Ovary (tissue), 10 donors: ENCODE measurements at places on chromosomes 5 and 9. TPM values are rescaled to one million over a fixed set of nuclear protein-coding genes. Genes with fewer than 3 reads are reported as not detected.

DNA sequence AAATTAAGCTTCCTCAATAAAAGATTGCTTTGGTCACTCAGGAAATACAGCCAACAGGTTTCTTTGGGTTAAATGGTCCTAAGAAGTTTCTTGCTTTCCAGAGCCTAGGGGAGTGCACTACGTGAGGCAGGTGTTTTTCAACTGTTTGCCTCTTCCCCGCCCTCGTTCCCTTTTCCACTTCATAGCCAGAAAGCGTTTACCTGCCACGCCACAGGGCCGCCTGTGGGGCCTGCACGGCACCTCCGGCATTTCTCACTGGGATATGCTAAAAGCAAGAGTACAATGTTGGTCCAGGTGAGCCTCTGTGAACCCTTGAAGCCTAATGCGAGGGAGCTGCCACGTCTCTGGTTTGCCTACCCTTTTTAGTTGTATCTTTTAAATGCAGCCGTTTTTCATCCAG is 167.6 kb upstream of the OTULINL start:
- no peak for DNase-seq
- H3K27me3 ChIP-seq = no peaks in the 10 kb centered on the region
- H3K4me3 ChIP-seq = no peak overlapping the region
- peaks cover 23% of the 10 kb centered on the region for H3K4me1 ChIP-seq
- H3K36me3 ChIP-seq = no peaks in the 10 kb centered on the region

DNA sequence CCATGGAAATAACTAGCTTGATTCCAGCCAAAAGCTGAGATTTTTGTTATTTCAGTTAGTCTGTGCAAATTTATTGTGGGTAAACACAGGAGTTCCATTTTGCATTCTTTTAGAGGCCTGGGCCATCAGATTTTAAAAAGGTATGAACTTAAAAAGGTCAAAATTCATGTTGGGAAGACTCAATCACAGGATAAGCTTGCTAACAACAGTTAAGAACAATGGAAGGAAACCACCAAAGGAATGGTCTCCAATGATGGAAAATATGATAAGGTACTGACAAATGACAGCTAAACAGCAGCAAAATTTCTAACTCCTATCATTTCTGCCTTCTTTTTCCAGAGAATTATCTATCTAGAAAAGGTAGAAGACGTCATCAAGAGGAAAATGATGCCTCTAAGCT is 16.0 kb downstream of the ABITRAM start:
- no peaks in the 10 kb centered on the region for H3K36me3 ChIP-seq
- no peaks in the 10 kb centered on the region for H3K4me1 ChIP-seq
- no peak for DNase-seq
- no peak overlapping the region for H3K4me3 ChIP-seq
- H3K27ac ChIP-seq = no peak overlapping the region

- no peak for DNase-seq
- no peak overlapping the region for H3K27ac ChIP-seq
- no peaks in the 10 kb centered on the region for H3K4me1 ChIP-seq
- H3K27me3 ChIP-seq = no peaks in the 10 kb centered on the region
- no peaks in the 10 kb centered on the region for H3K36me3 ChIP-seq
- no peak overlapping the region for H3K4me3 ChIP-seq
These were observed 32.4 kb downstream of the PCDHGC5 start for GRCh38 chr5:141521244-141521781.

STK32A gene
- polyA plus RNA-seq = 4.9 TPM

DNA sequence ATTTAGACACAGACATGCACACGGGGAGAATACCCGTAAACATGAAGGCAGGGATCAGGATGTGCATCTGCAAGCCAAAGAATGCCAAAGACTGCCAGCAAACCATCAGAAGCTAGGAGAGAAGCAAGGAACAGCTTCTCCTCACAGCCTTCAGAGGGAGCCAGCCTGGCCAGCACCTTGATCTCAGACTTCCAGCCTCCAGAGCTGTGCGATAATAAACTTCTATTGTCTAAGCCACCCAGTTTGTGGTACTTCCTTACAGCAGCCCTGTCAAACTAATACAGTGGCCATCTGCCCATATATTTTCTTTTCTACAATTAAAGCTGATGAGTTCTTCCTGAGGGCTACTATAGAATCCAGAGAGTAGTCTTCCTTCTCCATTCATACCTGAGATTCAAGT is 135.0 kb downstream of the SNCAIP start:
- H3K4me1 ChIP-seq = peaks cover 11% of the 10 kb centered on the region
- no peak for DNase-seq
- no peaks in the 10 kb centered on the region for H3K36me3 ChIP-seq
- no peaks in the 10 kb centered on the region for H3K27me3 ChIP-seq
- H3K27ac ChIP-seq = peak overlapping the region; percentile 41

GRCh38 chr5:153816870-153817269 is 221.8 kb downstream of the FAM114A2 start:
- no peak for DNase-seq
- H3K36me3 ChIP-seq = no peaks in the 10 kb centered on the region
- H3K27ac ChIP-seq = no peak overlapping the region
- no peaks in the 10 kb centered on the region for H3K4me1 ChIP-seq

FBN2 gene
- 0.56 TPM for polyA plus RNA-seq

GRCh38 chr5:174301848-174302625 is 256.5 kb downstream of the NSG2 start:
- no peaks in the 10 kb centered on the region for H3K36me3 ChIP-seq
- no peak overlapping the region for H3K4me3 ChIP-seq
- no peak overlapping the region for H3K27ac ChIP-seq
- DNase-seq = no peak

GRCh38 chr9:33329117-33329563 is 38.8 kb downstream of the NFX1 start:
- no peaks in the 10 kb centered on the region for H3K4me1 ChIP-seq
- no peak overlapping the region for H3K4me3 ChIP-seq
- no peaks in the 10 kb centered on the region for H3K27me3 ChIP-seq
- DNase-seq = no peak

PCDHGB6 gene
- polyA plus RNA-seq = 7.0 TPM

GRCh38 chr5:89613222-89613956 is 730.4 kb upstream of the MEF2C start:
- no peaks in the 10 kb centered on the region for H3K36me3 ChIP-seq
- no peak overlapping the region for H3K4me3 ChIP-seq
- H3K4me1 ChIP-seq = no peaks in the 10 kb centered on the region
- no peak overlapping the region for H3K27ac ChIP-seq
- DNase-seq = no peak
